ENCODE measurements at places on chromosomes 1 and 21. TPM values are rescaled to one million over a fixed set of nuclear protein-coding genes. Genes with fewer than 3 reads are reported as not detected.

ZNF672 gene
- 32.1 TPM for total RNA-seq

CFHR3 gene
- total RNA-seq = 0.66 TPM

PM20D1 gene
- 6.7 TPM for total RNA-seq

CFAP126 gene
- 0.90 TPM for total RNA-seq

KRTAP10-4 gene
- not detected for total RNA-seq

SYNC gene
- 26.9 TPM for total RNA-seq

PLPP3 gene
- total RNA-seq = 139 TPM

EPHB2 gene
- 7.2 TPM for total RNA-seq

SMIM12 gene
- total RNA-seq = 21.3 TPM

RUSC1 gene
- 22.2 TPM for total RNA-seq

GJA5 gene
- total RNA-seq = 16.9 TPM

CD101 gene
- total RNA-seq = 0.59 TPM

KLHL21 gene
- 59.4 TPM for total RNA-seq

LEMD1 gene
- not detected for total RNA-seq

PEX11B gene
- total RNA-seq = 33.5 TPM

EPHA8 gene
- not detected for total RNA-seq

OR2T29 gene
- not detected for total RNA-seq

KIF17 gene
- 2.8 TPM for total RNA-seq

LCE2C gene
- not detected for total RNA-seq

GNG12 gene
- 55.9 TPM for total RNA-seq

EXTL1 gene
- total RNA-seq = 30.6 TPM

MIXL1 gene
- total RNA-seq = not detected

BSND gene
- not detected for total RNA-seq

OR2L2 gene
- total RNA-seq = 0.60 TPM

CYP2J2 gene
- 14.0 TPM for total RNA-seq

NGF gene
- 4.6 TPM for total RNA-seq

HMCN1 gene
- 13.3 TPM for total RNA-seq

PDPN gene
- 25.6 TPM for total RNA-seq

FCGR3B gene
- total RNA-seq = 2.8 TPM

CRABP2 gene
- 6.3 TPM for total RNA-seq

NHLH1 gene
- total RNA-seq = not detected

GFI1 gene
- total RNA-seq = 1.2 TPM

APH1A gene
- 80.2 TPM for total RNA-seq

XKR8 gene
- total RNA-seq = 5.1 TPM

GNPAT gene
- 38.2 TPM for total RNA-seq

CCDC30 gene
- total RNA-seq = 2.7 TPM

AIRE gene
- 0.30 TPM for total RNA-seq

TMEM51 gene
- total RNA-seq = 14.1 TPM

UBXN10 gene
- total RNA-seq = 0.44 TPM

LCE6A gene
- total RNA-seq = not detected

KDF1 gene
- not detected for total RNA-seq

KLF17 gene
- total RNA-seq = not detected

PYGO2 gene
- total RNA-seq = 24.3 TPM

VWA5B1 gene
- not detected for total RNA-seq

CHRM3 gene
- total RNA-seq = 6.5 TPM

GUCA2A gene
- not detected for total RNA-seq

SOX13 gene
- total RNA-seq = 103 TPM

ADAMTS1 gene
- total RNA-seq = 412 TPM

MAP3K6 gene
- total RNA-seq = 84.8 TPM

Measured in tibial nerve (tissue), 4 donors.